ENCODE measurements at places on chromosomes 1 and 21.

GRCh38 chr1:29655145-29655544 lies 418.8 kb downstream of the PTPRU start:
- DNase-seq: no peak

DNA sequence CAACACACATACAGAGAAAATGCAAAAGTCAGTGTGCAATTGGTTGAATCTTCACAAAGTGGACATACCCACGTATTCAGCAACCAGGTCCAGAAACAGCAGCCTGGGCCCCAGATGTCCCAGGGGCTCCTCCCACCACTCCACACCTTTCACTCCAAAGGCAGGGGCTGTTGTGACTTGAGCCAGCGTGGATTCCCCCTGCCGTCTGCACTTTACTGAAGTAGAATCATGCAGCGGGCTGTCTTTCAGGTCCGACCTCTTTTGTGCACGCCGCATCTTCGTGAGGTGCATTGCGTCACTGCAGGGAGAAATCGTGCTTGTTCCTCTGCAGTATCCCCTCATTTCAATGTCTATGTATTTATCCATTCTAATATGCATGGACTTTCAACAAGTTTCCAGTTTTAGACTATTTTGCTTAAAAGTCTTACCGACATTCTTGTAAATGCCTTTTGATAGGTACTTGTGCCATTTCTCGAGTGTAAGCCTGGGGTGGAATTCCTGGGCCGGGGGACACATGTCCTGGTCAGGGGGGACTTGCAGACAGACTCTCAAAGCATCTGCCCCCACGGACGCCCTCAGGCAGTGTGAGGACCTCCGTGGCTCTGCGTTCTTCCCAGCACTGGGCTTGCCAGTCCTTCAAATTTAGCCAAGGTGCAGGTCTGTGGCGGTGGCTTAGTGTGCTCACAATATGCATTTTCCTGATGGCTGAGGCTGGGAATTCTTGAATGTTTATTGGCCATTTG lies 29.3 kb upstream of the ACTRT2 start:
- no peak for DNase-seq

DNA sequence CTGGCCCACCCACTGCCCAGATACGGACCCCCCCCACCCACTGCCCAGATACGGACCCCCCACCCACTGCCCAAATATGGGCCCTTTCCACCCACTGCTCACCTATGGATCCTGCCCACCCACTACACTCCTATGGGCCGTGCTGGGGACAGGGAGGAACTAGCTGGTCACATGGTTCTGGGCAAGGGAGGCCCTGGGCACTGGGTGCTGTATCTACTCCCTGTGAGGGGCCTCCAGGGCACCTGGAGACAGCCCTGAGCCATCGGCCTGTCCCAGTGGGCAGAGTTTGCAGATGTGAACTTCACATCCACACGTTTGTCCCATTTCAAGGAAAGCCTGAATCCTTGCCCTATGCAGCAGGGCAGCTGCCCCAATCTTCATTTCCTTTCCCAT lies 71.4 kb upstream of the COL6A1 start:
- DNase-seq: no peak

DNA sequence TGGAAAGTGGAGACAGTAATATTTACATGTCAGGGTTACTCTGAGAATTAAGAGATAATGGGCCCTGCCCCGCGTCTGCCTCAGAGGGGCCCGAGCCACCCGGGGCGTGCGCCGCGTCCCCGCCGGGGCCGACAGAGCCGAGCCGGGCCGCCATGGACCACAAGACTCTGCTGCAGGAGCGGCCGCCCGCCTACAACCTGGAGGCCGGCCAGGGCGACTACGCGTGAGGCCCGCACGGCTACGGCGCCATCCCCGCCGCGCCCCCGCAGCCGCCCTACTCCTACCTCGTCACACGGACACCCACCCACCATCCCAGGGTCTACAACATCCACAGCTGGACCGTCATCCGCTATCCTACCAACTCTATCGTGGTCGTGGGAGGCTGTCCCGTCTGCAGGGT lies 35.1 kb upstream of the LRRC39 start:
- DNase-seq: no peak

GRCh38 chr1:2833454-2834145 lies 32.1 kb upstream of the TTC34 start:
- no peak for DNase-seq

GRCh38 chr1:247322849-247323586 lies 8.6 kb downstream of the ZNF496 start:
- DNase-seq: no peak

DNA sequence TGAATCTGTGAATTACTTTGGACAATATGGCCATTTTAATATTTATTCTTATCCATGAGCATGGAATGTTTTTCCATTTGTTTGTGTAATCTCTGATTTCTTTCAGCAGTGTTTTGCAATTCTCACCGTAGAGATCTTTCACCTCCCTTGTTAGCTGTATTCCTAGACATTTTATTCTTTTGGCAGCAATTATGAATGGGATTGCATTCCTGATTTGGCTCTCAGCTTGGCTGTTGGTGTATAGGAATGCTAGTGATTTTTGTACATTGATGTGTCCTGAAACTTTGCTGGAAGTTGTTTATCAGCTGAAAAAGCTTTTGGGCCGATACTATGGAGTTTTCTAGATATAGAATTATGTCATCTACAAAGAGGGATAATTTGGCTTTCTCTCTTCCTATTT lies 44.2 kb upstream of the NEGR1 start:
- no peak for DNase-seq

- peak; percentile 88 for DNase-seq
These were observed at the start of the genes EMC1 and MRTO4 for GRCh38 chr1:19251305-19252196. Gene EMC1 (minus strand): TSS chr1:19251524. CDS start chr1:19251509, 15 bp downstream. Gene MRTO4 (plus strand): TSS chr1:19251805. CDS start chr1:19251836, 31 bp downstream.

DNA sequence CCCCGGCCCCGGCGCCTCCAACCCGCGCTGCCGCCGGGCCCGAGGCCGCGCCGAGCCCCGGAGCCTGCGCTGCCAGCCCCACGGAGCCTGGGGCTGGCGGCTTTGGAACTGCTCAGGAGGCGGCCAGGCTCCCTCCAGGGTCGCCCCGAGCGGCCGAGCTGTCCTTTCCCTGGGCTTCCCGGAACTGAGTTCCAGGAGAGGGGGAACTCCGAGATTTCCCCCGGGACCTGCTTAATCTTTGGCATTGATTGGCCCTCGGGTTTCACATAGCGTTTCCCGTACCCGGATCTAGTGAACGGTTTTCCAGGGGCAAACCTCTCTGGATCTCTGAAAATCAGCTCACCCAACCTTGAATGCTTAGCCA lies 504 bp downstream of the H6PD start:
- no peak for DNase-seq

GRCh38 chr21:15964236-15964855 lies 234.6 kb downstream of the USP25 start:
- DNase-seq: no peak

DNA sequence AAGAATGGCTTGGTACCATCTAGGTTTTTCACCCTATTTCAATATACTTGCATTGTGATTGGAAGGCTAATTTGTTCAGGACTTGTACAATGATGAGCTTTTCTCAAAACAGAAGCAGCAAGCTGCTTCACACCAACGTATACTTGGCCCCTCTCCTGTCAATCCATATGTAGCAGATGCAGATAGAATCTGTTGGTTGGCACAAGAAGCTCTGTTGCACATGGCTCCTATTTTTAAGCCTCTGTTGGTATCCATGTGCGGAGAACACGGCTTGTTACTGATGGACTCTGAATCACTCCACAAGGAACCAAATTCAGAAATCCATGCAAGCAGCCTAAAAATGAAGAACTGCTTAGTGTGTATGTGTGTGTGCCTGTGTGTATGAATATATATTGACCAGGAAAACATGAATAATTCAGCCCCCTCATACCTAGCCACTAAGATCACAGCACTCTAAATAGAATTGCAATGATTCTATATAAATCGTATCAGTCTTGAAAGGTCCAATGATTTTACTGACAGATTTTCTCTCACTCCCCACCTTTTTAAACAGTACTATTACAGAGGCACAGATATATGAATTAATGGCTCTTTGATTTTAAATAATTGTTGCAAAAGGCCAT lies 258.4 kb upstream of the DPYD start:
- DNase-seq: no peak

GRCh38 chr1:241229216-241229615 lies 127.8 kb downstream of the RGS7 start:
- no peak for DNase-seq

DNA sequence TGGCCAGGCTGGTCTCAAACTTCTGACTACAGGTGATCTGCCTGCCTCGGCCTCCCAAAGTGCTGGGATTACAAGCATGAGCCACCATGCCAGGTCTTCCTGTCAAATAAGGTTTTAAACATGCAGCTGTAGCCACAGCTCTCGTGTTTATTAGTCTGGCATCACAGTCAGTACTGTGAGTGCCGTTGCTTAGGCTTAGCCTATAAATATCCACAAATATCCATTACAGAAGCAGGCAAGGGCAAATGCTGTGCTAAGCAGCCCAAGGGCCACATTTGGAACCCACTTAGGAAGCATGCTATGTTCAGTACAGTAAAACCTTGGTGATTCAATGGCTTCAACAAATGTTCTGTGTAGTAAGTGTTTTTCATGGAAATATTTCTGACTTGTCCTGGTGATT lies 75.9 kb downstream of the KIF1B start:
- no peak for DNase-seq

- no peak for DNase-seq
These were observed 284.4 kb upstream of the DUSP10 start for GRCh38 chr1:222026280-222026679.

- peak; percentile 89 for DNase-seq
These were observed at the start of gene SSBP3 for GRCh38 chr1:54406339-54407153. Gene SSBP3 (minus strand): TSS chr1:54406394.

DNA sequence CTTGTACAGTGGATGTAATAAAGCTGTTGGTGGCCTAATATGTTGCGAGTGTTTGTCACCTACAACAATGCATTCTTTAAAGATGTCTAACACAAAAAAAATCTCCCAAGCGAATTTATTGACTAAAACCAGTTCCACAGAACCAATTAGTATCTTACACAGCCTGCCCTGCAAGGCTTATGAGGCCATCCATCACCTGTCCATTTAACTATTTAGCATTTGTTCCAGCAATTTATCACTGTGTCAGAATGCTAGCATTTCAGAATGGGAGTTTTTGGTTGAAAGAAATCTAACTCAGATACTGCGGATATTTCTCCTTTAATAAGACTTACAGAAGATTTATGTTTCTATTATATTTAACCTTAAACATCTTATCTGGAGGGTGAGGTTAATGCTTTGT lies 831.1 kb upstream of the PRMT6 start:
- DNase-seq: no peak

- DNase-seq: peak; percentile 55
These were observed 22.7 kb upstream of the ARF1 start for GRCh38 chr1:228059634-228060457.

DNA sequence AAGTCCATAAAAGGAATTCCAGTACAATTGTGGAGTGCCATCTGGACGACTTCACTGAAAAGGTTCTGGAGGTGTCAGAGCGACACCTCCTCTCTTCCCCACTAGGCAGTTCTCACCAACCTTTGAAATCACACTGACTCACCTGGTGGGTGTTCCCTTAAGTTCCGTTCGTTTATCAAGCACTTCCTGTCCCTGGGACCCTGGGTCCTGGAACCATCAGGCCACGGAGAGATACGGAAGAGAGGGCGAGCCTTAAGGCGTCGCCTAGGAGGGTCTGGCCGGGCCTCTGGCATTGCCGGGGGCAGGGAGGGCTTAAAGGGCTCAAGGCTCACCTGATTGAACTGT lies 317 bp downstream of the SPAG17 start:
- DNase-seq: no peak

DNA sequence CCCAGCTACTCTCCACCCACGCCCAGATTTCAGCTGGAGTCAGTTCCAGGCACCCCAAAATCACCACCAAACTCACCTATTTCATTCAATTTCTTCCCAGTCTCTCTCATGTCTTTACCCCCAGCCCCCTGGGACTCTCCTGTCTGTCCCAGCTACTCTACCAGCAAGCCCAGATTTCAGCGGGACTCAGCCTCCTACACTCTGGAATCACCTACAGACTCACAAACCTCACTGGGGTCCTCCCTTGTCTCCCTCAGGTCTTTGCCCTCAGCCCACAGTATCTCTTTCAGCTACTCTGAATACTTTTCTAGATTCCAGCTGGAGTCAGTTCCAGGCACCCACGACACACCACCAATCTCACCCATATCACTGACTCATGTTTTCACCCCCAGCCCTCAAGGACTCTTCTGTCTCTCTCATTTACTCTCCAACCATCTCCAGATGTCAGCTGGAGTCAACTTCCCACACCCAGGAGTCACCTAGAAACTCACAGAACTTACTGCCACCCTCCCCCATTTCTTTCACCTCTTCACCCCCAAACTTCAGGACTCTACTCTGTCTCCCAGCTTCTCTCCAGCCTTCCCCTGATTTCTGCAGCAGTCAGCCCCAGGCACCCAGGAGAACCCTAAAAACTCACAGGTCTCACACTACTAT lies 1529.3 kb upstream of the TPTE start:
- no peak for DNase-seq

GRCh38 chr1:27348861-27349783 lies 7.3 kb downstream of the SYTL1 start:
- DNase-seq: no peak
